CD4-positive, alpha-beta T cell (primary cell): ENCODE measurements at places on chromosomes 13 and 19.

DNA sequence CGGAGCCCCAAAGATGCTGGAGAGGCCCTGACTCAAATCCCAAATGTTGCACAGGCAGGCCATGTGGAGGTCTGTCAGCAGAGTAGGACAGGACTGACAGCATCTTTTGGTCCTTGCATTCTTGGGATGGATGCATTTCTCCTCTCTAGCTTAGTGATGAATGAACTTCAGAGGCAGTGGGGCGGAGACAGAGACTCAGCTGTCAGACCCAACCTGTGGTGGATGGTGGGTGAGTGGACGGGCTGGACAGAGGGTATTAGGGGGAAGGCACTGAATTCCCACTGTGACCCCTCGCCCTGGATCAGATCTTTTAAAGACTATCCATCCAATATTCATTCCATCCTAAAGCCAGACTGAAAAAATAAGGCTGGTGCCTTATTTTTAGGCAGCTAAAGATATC, 39.3 kb upstream of the GJB6 start:
- no peak for DNase-seq

DNA sequence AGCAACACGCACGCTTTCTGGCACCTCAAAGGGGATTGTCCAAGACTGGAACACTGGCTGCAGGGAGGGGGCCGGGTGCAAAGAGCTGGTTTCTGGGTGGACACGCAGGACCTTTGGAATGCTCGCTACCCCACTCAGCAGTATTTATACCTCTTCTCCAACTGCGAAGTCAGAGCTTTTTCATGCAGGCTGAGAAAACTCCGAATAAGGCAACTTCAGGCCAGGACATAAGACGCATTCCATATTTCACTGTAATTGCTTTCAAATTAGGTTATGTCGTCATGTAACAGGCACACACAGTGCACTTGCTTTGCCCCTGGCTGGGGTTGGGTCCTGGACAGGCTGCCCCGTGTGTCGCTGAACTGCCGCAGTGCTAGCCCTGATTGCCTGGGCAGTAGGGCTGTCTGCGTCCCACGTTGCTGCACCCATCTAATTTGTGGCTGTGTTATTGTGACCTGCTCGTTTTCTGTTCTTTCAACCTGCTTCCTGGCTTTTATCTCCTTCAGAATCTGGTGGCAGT, 44.5 kb downstream of the ACTN4 start:
- no peak for DNase-seq

DNA sequence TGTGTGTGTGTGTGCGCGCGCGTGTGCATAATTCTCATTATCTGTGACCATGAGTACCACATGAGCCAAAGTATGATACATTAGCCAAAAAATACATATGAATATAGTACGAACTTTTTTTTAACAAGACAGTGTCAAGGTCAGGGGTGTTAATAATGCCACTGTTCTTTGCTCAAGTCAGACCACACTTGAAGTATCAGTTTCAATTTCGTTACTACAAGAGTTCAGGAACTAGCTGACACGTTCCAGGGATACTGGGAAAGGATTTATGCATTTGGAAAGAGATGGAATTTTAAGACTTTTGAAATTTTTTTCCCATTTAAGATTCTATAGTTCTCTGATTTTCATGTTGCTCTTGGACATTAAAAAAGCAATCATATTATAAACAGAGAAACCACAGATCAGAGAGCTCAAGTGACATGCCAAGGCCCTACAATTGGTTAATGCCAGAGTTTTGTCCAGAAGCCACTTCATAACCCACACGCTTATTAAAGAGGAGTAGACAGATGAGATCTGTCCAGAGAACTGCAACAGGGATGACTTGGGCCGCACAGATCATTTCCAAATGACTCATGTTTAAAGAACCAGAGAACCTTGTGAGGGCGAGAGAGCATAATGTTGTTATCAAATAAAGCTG, 718.8 kb upstream of the SGCG start:
- DNase-seq: no peak

GRCh38 chr13:30664689-30665275, 47.1 kb downstream of the USPL1 start:
- DNase-seq: no peak

DNA sequence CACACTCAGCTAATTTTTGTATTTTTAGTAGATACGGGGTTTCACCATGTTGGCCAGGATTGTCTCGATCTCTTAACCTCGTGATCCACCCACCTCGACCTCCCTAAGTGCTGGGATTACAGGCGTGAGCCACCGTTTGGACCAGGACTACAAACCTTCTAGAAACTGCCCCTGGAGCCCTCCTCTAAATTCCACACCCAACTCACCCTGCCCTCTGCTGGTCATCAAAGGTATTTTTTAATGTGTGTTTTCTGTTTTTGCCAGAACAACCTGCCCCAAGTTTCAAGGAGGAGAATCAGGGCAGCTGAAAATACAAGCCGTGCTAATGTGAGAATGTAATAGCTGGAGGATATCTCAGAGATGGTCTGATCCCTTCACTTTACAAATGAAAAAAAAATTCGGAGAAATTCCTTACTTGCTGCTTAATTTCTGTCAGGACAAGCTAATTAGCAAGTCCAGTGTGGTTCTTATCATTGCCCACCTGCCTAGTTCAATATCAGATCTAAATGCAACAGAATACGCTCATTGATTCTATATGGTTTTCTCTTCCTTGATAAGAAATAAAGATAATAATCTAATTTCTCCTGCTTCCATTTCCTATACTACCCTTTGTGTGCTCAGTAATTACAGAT, 4.1 kb downstream of the ATP8A2 start:
- peak; percentile 14 for DNase-seq

- DNase-seq: no peak
Measured at GRCh38 chr19:41924151-41925145, 3.8 kb downstream of the ERFL start.

- DNase-seq: no peak
Measured at GRCh38 chr13:106906426-106906996, 338.6 kb upstream of the ARGLU1 start.

GRCh38 chr19:15466851-15467733, 2.7 kb upstream of the RASAL3 start:
- DNase-seq: peak; percentile 44

DNA sequence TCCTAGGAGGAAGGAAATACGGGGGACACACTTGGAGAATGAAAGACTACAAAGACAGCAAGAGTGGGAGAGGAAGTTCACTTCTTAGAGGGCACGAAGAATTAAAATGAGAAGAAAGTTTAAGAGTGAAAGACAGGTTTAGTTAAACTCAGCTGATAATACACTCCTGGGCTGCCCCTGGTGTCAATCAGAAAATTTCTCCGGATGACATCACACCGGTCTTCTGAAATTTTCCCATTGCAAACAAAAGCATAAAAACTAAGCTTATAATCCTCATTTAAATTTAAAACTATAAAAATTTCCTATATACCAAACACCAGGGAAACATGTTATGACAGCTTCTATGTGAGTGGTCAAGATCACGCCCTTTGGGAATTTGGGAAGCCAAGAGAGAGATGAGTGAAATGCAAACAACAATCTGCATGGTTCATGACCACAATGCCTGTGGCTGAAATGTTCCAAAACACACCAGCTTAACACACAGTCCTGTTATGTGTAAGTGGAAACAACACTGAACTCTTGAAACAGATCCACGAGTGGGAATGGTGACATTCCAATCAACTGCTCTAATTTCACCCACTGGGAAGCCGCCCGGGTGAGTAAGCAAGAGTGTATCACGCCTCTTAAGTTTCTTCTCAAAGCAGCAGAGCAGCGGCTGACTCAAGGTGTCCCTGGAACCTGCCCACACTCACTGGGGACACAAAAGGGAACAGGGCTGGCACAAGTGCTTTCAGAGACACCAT, 49.0 kb downstream of the BRD4 start:
- DNase-seq: no peak

- DNase-seq: no peak
Measured at GRCh38 chr19:512547-513365, 5.5 kb downstream of the TPGS1 start.
